ENCODE measurements at places on chromosomes 2 and 18.

- no peak for DNase-seq
Observed at GRCh38 chr2:132252191-132252893, 90.6 kb upstream of the ANKRD30BL start.

- no peak for DNase-seq
Observed at GRCh38 chr2:105384216-105384615, 14.6 kb downstream of the FHL2 start.

GRCh38 chr2:110804915-110805314 is 72.5 kb downstream of the ACOXL start:
- no peak for DNase-seq

- no peak for DNase-seq
Observed at GRCh38 chr2:236083934-236084333, 84.3 kb downstream of the GBX2 start.

GRCh38 chr2:139374296-139374850 is 594.2 kb upstream of the NXPH2 start:
- no peak for DNase-seq

- DNase-seq = no peak
Observed at GRCh38 chr2:168432565-168433186, 23.4 kb upstream of the CERS6 start.

DNA sequence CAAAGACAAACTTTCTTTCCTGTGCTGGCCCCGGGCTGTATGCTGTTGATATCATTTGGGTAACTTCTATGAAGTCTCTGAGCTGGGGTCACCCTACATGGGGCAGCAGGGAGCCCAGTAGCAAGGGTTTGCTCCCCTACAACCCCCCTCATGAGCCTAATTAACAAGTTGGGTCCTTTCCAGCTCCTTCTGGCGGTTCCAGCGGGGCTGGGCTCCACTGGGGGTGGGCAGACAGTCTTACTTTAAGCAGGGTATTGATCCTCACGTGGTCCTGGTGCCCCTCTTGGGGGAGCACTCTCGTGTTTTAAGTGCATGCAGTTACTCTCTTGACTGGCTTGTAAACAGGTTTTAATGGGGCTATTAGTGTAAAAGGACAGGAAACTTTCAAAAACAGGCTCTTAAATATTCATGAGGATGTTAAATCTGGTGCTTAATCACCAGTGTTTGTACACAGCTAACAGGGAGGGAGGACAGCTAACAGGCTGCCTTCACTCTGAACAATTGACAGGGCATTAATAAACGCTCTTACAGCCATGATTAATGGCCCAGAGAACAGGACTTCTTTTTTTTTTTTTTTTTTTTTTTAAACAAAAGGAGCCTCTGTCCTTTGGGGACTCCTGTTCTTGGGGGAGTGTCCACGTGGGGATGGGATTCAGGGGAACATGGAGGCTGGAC is 36.6 kb upstream of the SKOR2 start:
- no peak for DNase-seq

- no peak for DNase-seq
Observed at GRCh38 chr2:134668821-134669220, 50.0 kb downstream of the TMEM163 start.

GRCh38 chr2:88247531-88247930 is 77.4 kb downstream of the THNSL2 start:
- DNase-seq = no peak

GRCh38 chr18:36499938-36500337 is 202.4 kb downstream of the FHOD3 start:
- DNase-seq = no peak

GRCh38 chr2:142286618-142287017 is 155.8 kb upstream of the LRP1B start:
- DNase-seq = no peak

DNA sequence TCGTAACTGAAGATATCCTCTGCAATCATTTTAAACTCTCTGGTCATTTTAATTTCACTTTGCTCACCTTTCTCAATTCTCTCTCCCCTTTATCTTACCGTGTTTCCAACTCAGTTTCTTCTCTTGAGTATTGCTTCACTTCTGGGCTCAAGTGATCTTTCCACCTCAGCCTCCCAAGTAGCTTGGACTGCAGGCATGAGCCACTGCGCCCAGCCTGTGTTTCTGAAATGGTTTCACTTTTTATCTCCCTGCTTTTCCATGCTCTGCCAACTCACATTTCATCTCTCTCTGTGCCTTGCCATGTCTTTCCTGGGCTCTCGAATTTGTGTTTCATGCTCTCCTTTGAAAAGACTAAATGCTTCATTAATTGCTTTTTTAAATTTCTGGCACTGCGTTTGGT is 30.5 kb upstream of the TMEM131 start:
- DNase-seq = no peak

DNA sequence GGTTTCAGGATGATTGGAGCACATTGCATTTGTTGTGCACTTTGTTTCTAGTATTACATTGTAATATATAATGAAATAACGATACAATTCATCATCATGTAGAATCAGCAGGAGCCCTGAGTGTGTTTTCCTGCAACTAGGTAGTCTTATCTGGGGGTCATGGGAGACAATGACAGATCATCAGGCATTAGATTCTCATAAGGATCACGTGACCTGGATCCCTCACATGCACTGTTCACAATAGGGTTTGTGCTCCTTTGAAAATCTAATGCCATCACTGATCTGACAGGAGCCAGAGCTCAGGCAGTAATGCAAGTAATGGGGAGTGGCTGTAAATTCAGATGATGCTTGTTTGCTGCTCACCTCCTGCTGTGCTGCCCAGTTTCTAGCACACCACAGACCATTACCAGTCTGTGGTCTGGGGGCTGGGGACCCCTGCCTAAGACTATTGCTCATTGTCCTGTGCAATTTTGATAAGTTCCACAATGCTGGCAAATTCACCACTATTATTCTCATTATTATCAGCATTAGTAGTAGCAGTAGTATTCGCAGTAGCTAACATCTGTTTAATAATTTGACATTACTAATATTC is 428.7 kb upstream of the TNP1 start:
- no peak for DNase-seq

DNA sequence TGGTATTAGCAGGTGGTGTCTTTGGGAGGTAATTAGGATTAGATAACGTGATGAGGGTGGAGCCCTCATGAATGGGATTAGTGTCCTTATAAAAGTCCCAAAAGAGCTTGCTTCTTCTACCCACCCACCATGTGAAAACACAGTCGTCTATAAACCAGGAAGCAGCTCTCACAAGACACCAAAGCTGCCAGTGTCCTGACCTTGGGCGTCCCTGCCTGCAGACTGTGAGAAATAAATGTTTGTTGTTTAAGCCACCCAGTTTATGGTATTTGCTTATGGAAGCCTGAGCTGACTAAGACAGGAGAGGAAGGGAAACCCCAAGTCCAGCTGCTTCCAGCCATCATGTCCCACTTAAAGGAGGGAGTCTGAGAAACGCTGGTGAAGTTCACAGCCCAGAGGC is 13.6 kb downstream of the ADI1 start:
- no peak for DNase-seq

DNA sequence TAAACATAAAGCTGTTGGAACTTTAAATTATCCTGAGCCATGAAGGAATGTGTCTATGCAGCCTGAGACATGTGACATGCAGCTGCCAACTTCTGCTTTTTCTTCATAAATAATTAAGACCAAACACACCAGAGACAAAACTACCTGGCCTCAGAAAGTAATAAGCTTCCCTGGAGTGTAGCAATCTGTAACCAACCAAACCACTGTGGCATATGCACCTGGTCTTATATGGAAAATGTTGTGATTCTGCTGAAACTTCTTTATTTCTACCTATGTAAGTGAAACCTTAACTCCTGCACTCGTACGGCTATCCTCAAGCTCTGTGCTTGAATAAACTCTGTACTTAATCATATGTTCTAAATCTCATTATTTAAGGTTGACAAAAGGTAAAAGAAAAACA is 515.0 kb downstream of the TMEM182 start:
- DNase-seq = no peak

GRCh38 chr2:63827749-63828148 is 13.9 kb upstream of the UGP2 start:
- DNase-seq = no peak

DNA sequence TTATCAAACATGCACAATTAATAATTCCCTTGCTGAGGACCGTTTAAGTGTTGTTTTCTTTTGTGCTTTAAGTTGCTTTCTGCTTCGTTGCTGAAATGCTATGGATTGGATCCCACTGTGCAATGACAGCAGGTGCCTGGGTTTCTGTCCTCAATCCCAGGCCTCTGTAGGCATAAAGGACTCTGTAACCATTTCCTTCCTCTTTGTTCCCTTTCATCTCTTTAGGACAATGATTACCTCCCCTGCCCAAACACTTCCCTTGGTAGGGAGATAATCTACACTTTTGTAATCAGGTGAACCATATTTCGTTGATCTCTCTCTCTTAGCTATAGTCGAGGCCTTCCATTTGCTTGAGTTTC is 58.6 kb upstream of the LYPD6B start:
- DNase-seq = no peak

DNA sequence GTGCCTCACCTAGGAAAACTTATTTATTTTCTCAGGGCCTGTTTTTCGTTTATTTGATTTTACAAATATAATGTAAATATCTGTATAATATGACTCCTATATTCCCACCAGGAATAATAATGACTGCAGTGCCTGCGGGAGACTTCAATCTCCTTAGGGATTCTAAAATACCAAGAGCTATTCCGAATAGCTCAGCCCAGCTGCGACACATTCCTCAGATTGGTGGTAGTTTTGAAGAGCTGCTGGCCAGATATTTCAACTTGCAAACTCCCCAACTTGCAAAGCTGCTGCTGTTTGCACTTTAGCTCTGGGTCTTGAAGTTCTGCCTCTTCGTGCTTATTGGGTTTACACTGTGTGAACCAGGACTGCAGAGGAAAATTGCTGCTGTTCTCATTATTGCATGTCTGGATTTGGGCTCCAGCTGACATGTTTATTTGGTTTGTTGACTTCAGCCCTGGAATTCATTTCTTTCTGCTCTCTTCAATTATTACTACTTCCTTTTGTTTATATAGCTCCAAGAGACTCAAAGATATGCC is 480.2 kb upstream of the CHST9 start:
- no peak for DNase-seq

DNA sequence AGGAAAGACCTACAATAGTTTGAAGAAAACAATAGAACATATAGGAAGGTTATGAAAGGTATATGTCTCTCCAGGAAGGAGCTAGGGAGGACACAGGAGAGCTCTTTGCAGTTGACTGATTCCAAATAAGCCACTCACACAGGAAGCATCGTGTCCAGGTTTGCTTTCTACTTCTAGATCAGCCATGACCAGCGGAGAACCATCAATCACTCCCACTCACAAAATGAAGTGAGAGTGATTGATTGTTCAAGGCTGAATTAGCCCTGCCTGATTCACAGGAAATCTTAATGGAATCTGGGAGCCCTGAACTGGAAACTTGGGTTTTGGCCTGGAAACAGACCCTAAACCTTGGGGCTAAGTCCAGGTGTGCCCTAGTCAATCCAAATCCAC is 1292.2 kb upstream of the ZEB2 start:
- DNase-seq = no peak

- no peak for DNase-seq
Observed at GRCh38 chr2:108607706-108608301, 73.5 kb downstream of the LIMS1 start.

GRCh38 chr2:150938527-150938926 is 323.1 kb downstream of the RBM43 start:
- DNase-seq = peak; percentile 33

GRCh38 chr2:396903-397302 is 109.0 kb upstream of the ALKAL2 start:
- DNase-seq = no peak

DNA sequence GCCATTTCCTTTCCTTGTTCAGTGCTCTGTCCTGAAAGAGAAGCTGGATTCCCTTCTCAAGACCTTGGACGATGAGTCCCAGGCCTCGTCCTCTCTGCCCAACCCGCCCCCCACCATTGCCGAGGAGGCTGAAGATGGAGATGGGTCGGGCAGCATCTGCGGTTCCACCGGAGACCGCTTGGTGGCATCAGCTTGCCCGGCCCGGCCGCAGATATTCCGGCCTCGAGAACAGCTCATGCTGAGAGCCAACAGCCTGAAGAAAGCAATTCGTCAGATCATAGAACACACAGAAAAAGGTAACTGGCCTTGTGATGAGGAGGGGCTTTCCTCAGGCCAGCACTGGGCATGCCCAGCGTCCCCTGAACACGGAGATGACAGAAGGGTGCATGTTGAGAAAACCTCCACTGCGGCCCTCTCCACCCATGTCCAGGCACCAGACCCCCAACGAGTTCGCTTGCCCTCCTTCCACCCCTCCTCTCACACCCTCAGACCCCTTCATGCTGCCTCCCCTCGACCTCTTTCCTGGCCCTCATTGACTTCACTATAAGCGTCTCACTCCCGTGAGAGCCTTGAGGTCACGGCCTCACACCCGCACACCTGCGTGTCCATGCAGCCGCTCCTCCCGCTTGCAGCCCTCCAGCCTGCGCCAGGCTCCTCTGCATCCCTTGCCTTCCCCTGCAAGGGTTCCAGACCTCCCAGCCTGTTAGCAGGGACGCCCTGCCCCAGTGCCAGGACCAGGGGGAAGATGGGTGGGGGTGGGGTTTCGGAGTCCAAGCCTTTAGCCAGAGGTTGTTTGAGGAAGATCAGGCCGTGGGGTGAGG is 95.0 kb downstream of the DGKD start:
- DNase-seq = no peak

DNA sequence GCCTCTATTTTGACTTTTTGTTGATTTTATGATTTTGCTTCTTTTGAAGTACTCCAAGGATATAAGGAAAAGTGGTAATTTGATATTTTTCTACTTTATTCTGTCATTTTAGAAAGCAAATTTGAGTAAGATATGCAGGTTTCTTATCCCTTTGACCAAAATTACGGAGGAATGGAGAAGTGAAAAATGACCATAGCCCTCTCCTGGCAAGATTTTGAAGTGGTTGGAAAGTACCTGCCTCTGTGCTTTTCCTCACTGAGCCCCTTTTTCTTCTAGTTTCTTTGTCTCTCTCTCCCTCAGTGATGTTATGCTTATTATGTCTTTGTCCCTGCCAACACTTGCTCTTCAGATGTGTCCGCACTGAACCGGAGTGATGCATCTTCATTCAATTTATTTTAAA is 898.1 kb downstream of the EPHA4 start:
- DNase-seq = no peak

DNA sequence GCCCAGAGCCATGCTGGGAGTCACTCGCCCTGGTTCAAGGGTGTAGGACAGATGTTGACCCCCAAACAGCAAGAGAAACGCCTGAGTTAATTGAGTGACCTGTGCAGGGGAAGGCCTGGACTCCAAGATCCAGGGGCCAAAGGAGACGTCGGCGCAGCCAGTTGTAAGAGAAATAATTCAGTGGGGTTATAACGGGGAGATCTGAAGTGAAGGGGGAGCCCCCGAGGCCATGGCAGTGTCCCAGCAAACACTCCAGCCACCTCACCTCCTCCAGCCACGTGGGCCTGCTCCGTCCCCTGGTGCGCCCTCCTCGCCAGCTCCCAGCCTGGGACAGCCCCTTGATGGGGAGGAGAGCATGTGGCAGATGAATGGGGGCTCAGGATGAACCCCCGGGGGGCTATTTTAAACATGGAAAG is 130.7 kb upstream of the GPC1 start:
- no peak for DNase-seq
